ENCODE measurements at places on chromosomes 13 and 19.

GRCh38 chr13:81498969-81499368 is 1158.0 kb upstream of the SPRY2 start:
- no peak for DNase-seq

GRCh38 chr13:40388617-40389016 is 277.8 kb downstream of the FOXO1 start:
- DNase-seq = no peak

- DNase-seq = no peak
Observed at GRCh38 chr13:101757446-101758039, 305.1 kb downstream of the ITGBL1 start.

DNA sequence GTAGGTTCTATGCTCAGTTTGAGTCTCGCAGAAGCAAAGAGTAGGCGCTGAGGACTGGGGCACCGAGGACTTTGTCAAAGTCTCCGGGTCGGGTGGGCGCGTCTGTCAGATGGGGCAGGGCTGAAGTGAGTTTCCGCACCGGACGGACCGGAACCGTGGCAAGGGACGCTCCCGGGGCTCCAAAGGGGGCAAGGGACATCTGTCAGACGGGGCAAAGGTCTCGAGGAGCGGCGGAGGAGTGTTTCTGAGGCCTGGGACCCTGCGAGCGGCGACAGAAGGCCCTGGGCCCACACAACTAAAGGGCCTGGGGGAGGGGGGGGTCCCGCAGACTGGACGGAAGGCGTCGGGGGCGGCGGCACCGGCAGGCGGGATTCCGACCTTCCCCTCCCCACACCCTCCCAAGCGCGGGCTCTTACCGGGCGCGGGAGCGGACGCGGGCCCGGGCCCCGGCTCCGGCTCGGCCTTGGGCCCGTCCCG is 13.3 kb upstream of the AKAP8L start:
- no peak for DNase-seq

DNA sequence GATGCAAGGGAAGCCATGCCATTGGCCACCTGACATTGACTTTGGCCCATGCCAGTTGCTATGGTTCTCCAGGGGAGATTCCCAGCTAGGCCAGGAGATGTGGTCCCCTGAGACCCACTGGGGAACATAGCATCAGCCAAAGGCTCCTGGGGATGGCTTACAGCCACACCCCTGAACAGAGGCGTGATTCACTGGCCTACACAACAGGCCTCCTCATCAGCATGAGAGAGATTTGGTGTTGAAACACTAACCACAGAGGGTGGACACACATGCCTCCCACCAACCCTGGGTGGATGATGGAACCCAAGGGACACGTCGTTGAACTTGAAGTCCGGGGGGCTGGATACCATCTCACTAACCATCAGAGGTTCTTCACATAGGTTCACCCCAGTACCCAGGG is 14.4 kb downstream of the IQCN start:
- DNase-seq = no peak

- DNase-seq = no peak
Observed at GRCh38 chr13:46352805-46353204, 34.2 kb downstream of the RUBCNL start.

- no peak for DNase-seq
Observed at GRCh38 chr13:111917901-111918300, 149.0 kb upstream of the SOX1 start.

- peak; percentile 83 for DNase-seq
Observed at GRCh38 chr13:50244713-50245574, 229.7 kb downstream of the KCNRG start.

DNA sequence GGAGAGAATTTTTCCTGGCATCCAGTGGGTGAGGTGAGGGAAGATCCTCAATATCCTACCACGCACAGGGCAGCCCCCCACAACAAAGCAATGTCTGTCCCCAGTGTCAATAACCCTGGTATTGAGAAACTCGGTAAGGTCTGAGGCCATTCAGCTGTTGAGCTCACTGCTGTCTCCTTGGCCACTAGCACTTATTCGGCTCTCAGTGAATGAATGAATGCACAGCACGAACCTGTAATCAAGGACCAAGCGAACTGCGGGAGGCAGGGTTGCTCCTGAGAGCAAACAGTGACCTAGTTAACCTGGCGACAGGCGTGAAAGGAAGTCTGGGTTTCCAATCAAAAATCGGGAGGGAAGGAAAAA is 640 bp downstream of the ZSCAN5A start:
- no peak for DNase-seq

DNA sequence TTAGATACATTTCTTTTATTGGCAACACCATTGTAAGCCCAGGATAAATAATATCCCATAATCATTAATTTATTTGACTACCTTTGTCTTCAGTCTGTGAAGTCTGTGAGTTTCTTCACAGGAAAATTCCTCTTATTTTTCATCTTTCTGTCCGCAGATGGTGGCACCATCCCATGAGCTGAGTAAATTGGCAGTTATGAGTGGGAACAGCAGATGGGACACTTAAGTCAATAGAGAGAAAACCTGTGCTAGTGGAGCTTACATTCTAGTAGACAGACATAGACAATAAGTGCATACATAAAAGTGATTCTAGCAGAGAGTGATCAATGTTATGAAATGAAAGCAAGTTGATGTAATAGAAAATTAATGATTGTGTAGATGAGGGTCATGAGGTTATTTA is 638.2 kb upstream of the MIR17HG start:
- DNase-seq = no peak

Measured in epithelial cell of proximal tubule (primary cell).